ENCODE measurements at places on chromosomes 5 and 9. TPM values are rescaled to one million over a fixed set of nuclear protein-coding genes. Genes with fewer than 3 reads are reported as not detected.

C1QTNF3 gene
- total RNA-seq = 1.00 TPM

PCDHA7 gene
- 0.64 TPM for total RNA-seq

OR1Q1 gene
- not detected for total RNA-seq

RECK gene
- 1.4 TPM for total RNA-seq

FCN2 gene
- not detected for total RNA-seq

TMEM232 gene
- 2.8 TPM for total RNA-seq

FNIP1 gene
- total RNA-seq = 63.6 TPM

FBP2 gene
- not detected for total RNA-seq

SECISBP2 gene
- 25.6 TPM for total RNA-seq

MZB1 gene
- 0.34 TPM for total RNA-seq

LHX6 gene
- total RNA-seq = 0.34 TPM

CCDC192 gene
- not detected for total RNA-seq

PNPLA7 gene
- under 0.01 TPM for total RNA-seq

PCDHGC3 gene
- 17.1 TPM for total RNA-seq

MCC gene
- total RNA-seq = 58.1 TPM

ISOC1 gene
- total RNA-seq = 14.5 TPM

NUDT12 gene
- total RNA-seq = 16.9 TPM

Measured in nasal cavity respiratory epithelium epithelial cell of viscerocranial mucosa (primary cell).